ENCODE measurements at places on chromosomes 5 and 9. TPM values are rescaled to one million over a fixed set of nuclear protein-coding genes. Genes with fewer than 3 reads are reported as not detected.
A peak's percentile ranks its signal among the peaks of the same experiment; 100 is the strongest.

The THG1L gene
- total RNA-seq, result 11.3 TPM

The LECT2 gene
- not detected for total RNA-seq

The CER1 gene
- not detected for total RNA-seq

The IFNA5 gene
- total RNA-seq, result not detected

The OTP gene
- total RNA-seq, result not detected

The PCDHGB7 gene
- 15.9 TPM for total RNA-seq

The RLN1 gene
- not detected for total RNA-seq

The SLCO4C1 gene
- 29.5 TPM for total RNA-seq

The PGM5 gene
- 26.3 TPM for total RNA-seq

GRCh38 chr9:68416936-68417564, 60.6 kb downstream of the PGM5 start:
- no peak for DNase-seq

- DNase-seq, result no peak
Observed at GRCh38 chr9:76371901-76372300, 22.3 kb downstream of the RFK start.

DNA sequence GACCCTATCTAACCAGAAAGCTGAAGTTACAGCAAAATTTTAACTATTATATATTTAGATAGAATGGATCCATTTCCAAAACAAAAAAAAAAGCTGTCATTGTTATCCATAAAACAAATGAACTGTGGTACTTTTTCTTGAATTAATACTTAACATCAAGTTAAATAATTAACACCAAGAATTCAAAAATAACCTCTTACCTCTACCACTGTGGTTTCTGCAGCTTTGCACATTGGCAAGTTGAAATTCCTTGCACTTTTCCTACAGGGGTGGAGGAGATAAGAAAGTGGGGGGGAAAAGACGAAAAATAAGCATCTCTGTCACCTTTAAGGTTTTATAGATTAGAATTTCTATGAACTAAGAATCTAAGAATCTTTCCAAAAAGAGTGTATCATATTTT, 30.0 kb downstream of the OXCT1 start:
- no peak for DNase-seq

DNA sequence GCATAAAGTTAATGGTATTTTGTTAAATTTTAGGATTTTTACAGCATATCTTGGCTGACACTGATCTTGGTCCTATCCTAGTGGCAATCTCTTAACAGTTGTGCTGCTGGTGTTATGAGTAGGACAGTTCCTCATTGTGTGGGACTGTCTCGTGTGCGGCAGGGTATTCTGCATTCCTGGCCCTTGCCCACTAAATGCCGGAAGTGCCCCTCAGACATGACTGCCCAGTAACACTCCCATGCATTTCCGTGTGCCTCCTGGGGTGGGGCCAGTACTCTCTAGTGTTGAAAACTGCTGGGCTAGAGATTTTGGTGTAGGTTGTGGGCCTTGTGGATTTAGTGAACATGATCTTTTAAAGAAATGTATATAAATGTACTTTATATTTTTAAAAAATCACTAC, 227.1 kb upstream of the DMRT1 start:
- peak; percentile 61 for DNase-seq

DNA sequence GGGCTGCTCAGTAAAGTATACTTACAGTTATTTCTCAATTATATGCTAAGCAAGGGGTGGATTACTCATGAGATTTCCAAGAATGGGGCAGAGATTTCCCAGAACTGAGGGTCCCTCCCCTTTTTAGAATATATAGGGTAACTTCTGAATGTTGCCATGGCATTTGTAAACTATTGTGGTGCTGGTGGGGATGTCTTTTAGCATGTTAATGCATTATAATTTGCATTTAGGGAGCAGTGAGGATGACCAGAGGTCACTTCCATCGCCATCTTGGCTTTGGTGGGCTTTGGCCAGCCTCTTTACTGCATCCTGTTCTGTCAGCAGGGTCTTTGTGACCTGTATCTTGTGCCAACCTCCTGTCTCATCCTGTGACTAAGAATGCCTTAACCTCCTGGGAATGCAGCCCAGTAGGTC, 35.5 kb downstream of the TTC1 start:
- DNase-seq, result no peak

DNA sequence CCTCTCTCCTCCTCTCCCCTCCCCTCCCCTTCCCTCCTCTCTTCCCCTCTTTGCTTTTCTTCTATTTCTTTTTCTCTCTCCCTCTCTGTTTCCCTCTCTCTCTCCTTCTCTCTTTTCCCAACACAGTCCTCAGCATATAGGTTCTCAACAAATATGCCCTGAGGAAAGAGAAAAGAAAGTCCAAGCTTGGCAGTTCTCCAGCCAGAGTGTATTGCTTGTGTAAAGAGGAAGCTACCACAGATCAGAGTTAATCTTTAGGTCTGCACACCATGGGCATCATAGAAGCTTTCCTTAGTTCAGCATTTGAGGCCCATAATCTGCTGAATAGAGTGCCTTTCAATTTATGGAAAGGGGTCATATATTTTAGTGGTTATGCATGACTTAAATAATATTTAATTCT, 382.8 kb upstream of the WWC1 start:
- DNase-seq, result no peak

- DNase-seq, result no peak
Observed at GRCh38 chr5:165882099-165882498, 2376.7 kb downstream of the MAT2B start.

GRCh38 chr9:128918921-128919320, 1.9 kb upstream of the PHYHD1 start:
- DNase-seq, result no peak

DNA sequence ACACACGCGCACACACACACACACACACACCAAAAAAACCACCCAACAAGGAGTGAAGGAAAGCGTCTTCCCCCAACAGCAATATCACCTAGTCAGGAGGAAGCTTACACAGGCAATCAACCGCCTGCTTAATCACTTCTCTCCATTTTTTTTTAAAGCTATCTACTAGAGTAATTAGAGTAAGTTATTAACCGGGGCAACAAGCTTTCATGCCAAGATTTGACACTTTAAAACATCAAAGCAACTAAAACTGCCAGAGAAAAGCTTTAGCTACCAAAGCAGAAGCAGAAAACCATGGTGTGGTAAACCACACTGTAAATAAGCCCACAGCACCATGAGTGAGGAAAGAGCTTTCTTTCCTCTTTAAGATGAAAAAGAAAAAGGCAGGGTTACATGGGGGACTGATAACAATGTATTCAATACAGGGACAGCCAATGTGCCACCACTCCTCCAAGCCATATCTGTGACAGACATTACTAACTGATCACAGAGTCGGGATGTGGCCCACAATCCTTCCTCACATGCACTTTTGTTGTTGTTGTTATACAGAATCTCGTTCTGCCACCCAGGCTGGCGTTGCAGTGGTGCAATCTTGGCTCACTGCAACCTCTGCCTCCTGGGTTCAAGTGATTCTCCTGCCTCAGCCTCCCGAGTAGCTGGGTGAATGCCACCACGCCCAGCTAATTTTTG, 282.1 kb downstream of the CRB2 start:
- DNase-seq, result no peak

DNA sequence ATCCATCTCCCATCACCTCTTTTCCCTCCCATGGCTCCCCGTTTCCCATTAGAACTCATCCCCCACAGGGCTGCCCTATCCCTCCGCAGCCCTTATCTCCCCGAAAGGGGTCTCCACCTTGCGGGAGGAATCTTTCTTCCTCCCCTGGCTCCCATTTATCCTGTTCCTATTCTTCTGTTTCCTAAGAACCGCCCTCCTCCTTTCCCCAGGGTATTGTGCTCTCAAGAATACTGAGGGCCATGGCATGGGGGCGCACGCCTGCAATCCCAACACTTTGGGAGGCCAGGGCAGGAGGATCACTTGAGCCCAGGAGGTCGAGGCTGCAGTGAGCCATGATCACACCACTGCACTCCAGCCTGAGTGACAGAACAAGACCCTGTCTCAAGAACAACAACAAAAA, 665 bp downstream of the CD72 start:
- DNase-seq, result no peak

GRCh38 chr9:18821788-18822187, 211.2 kb downstream of the SAXO1 start:
- DNase-seq, result no peak

DNA sequence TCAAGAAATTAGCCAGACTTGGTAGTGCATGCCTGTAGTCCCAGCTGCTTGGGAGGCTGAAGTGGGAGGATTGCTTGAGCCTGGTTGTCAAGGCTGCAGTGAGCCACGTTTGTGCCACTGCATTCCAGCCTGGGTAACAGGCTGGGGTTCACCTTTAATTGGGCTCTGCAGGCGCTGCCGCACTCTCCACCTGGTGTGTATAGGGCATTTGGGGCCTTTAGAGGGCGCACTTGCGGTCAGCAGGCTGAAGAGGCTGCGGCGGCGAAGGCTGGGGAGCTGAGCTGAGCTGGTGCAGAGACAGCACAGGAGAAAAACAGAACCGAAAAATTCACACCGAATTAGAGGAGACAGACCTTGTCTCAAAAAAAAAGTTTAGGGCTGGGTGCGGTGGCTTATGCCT, 31.2 kb downstream of the CDK7 start:
- peak; percentile 48 for DNase-seq

DNA sequence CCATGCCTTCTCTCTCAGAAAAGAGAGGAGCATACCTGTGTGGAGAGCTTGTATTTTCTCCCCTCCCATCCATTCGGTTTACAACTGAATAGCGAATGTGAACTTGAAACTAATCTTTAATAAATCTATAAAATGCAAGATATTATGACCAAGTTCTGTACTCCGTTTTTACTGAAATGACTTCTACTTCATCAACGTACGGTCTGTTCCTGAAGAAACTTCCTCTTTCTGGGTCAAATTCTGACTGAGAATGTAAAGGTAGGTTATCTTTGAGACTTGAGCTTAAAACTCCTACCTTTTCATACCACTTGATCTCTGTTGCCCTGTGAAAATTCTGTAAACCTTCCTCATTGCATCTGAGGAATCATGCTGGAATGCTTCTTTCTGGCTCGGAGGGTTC, 4.2 kb upstream of the CTNNAL1 start:
- DNase-seq, result no peak

DNA sequence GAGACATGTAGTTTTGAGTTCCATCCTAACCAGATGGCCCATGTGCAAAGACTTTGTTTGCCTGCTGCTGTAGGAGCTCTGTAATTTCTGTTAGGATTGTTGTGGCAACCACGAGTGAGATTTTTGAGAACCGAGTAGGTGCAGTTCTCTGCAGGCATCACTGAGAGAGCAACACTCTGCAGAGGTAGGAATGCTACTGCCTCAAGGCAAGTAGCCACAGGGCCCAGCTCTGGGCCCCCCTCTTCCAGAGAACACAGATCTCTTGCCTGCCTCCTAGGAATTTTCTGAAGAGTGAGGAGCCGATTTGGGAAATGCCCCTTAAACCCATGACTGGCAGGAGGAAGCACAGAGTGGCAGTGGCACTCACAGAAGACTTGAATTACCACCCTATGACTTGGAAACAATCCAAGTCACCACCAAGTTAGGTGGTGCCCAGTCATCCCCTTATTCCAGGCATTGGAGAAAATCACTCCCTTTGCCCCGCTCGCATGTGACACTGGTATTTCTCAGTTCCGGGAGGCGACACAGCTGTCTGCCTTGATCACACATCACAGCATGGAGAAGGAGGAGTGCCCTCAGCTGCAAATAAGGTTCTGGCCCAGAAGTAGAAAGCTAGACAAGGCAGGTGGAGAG, 52.5 kb upstream of the SLC2A8 start:
- no peak for DNase-seq

DNA sequence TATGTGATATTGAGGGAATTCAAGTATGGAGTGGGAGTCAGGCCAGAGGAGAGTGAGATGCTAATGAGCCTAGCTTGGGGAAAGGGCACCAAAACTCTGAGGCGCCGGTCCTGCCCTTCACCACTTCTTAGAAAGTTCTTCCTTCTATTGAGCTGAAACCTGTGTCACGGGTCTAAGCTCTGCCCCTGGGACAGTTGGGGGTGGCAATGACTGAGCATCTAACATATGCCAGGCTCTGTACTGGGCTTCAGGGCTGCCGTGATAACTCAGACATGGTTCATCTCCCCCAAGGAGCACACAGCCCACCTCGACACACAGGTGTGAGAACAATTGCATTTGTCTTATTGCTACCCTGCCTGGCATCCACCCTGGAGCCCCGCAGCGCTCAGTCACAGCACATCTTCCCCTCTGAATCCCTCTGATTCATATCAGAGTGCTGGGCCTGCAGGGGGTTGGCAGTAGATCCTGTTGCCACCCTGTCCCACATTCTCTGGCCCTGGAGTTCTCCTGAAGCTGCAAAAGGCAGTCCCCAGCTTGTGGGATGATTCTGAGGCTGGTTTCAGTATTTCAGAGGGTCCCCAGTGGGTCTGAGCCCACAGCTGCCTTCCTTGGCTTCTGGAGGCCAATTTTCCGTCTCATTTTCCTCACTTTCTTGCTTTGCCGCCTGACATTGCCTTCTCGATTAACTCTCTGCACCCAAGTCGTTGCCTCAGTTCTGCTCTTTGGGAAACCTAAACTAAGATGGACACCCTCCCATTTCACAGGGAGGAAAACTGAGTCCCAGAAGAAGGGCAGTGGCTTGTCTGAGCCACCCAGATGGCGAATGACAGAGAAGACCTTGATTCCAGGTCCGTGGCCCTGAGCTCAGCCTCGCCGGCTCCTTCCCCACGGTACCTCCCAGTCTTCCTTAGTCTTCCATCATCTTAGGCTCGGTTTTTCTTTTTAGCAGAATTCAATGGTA, 42.5 kb downstream of the ALG2 start:
- DNase-seq, result no peak

DNA sequence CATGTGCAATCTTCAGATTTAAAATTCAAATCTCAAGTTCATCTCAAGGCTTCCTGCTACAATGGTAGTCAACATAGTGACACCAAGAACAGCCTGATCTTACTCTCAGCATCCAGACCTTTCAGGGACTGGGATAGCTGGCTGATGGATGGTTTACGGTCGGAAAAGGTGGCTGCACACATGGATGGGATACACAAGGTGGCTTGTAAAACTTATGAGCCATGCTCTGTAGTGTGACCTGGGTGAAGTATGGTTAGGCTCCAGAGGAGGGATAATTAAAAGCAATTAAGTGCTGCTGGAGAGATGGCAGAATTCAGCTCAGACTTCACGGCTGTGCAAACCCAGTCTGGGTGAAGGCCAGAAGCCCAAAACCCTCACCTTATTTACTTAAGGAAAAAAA, 379.5 kb downstream of the NFIB start:
- no peak for DNase-seq

- no peak for DNase-seq
Observed at GRCh38 chr5:137669811-137670210, 66.1 kb downstream of the KLHL3 start.

DNA sequence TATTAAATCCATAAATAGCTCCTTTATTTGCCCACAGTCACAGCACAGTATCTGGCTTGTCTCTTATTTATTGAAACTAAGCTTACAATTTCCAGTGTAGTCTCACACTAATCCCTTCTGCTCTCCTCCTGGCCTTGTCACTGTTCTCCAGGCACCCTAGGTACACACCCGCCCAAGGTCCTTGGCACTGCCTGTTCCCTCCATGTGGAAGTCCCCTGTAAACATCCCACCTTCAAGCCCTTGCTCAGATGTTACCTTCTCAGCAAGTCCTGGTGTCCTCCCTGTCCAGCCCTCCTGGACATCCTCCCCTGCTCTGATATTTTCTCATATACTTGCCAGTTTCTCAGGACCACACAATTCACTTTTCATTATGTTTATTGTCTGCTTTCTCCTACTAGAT, 44.2 kb upstream of the CFAP157 start:
- DNase-seq, result no peak

Measured in lower lobe of right lung (tissue), 2 donors.